Activated CD4-positive, alpha-beta memory T cell treated with anti-CD3 and anti-CD28 coated beads for 36 hours (primary cell): ENCODE measurements at places on chromosomes 2 and 18. TPM values are rescaled to one million over a fixed set of nuclear protein-coding genes. Genes with fewer than 3 reads are reported as not detected.

- H3K4me1 ChIP-seq, result no peaks in the 10 kb centered on the region
- no peaks in the 10 kb centered on the region for H3K36me3 ChIP-seq
- H3K27ac ChIP-seq, result no peak overlapping the region
- H3K4me3 ChIP-seq, result no peak overlapping the region
- H3K27me3 ChIP-seq, result no peaks in the 10 kb centered on the region
Observed at GRCh38 chr2:122754561-122754960, 999.1 kb downstream of the TSN start.

DNA sequence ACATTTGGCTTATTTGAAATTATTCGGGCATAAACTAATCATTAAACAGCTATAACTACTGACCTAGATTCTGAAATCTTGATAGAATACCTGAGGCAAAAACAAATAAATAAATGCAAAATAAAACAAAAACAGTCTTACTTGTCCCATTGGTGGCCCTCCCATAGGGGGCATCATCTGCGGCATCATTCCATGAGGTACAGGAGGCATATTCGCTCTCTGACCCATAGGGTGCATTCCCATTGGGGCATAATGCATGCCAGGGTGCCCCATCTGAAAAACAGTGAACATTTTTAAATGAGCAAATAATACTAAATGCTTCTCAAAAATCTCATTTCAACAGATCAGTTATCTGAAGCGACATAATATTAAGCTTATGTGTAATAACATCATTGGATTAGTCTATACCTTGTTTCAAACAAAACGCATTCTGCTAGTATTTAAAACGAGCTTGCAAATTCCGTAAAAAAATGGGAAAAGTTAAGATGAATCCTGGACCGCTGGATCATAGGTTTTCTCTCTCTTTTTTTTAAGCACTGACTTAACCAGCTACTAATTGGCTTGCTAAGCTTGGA is 1.3 kb downstream of the PRPF40A start:
- H3K4me1 ChIP-seq, result peaks cover 62% of the 10 kb centered on the region
- H3K36me3 ChIP-seq, result peaks cover 51% of the 10 kb centered on the region
- H3K27me3 ChIP-seq, result no peaks in the 10 kb centered on the region

- no peak for DNase-seq
- no peak overlapping the region for H3K27ac ChIP-seq
- H3K36me3 ChIP-seq, result no peaks in the 10 kb centered on the region
- no peaks in the 10 kb centered on the region for H3K4me1 ChIP-seq
Observed at GRCh38 chr2:223532712-223533111, 69.4 kb downstream of the SCG2 start.

- peaks cover 21% of the 10 kb centered on the region for H3K4me1 ChIP-seq
- peak; percentile 3 for DNase-seq
- H3K27me3 ChIP-seq, result no peaks in the 10 kb centered on the region
- H3K36me3 ChIP-seq, result no peaks in the 10 kb centered on the region
Observed at GRCh38 chr2:240400371-240401161, 34.9 kb upstream of the GPC1 start.

DNA sequence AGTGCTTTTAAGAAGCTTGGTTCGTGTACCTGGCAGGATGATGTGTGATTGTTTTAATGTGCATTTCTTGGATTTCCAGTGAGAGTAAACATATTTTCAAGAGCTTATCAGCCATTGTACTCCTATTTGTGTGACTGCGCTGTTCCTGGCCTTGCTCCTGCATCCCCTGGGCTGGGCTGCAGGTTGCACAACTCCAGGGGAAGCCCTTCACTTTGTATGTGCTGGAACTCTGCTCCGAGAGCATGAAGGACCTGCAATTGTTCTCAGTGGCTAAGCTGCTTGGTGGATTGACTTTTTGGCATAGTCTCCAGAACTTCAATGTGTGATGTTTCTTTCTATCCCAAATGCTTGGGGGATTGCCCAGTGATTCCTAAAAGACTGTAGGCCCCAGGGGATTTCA is 18.8 kb downstream of the ATP6V1C2 start:
- H3K4me3 ChIP-seq, result no peak overlapping the region
- DNase-seq, result no peak
- no peak overlapping the region for H3K27ac ChIP-seq
- peaks cover 2% of the 10 kb centered on the region for H3K27me3 ChIP-seq
- peaks cover 3% of the 10 kb centered on the region for H3K4me1 ChIP-seq

DNA sequence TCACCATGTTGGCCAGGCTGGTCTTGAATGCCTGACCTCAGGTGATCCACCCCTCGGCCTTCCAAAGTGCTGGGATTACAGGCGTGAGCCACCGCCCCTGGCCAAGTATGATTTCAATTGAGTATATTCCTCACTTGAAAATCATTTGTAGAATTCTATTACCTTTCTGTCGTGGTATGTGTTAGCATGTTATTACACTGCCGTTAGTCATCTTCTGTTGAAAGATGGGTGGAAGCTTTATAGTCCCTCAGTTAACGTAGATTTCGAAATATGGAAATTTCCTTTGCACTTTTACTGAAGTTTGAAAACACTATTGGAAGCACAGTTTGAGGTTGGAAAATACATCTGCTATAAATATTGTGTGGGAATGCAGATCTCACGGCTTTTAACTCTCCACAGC is 14.7 kb downstream of the NIFK start:
- peaks cover 11% of the 10 kb centered on the region for H3K36me3 ChIP-seq
- H3K4me1 ChIP-seq, result peaks cover 43% of the 10 kb centered on the region
- DNase-seq, result peak; percentile 66
- H3K4me3 ChIP-seq, result peak overlapping the region; percentile 44
- no peaks in the 10 kb centered on the region for H3K27me3 ChIP-seq
- H3K27ac ChIP-seq, result peak overlapping the region; percentile 98

GRCh38 chr2:197814526-197814925 is 10.1 kb downstream of the PLCL1 start:
- DNase-seq, result no peak
- no peaks in the 10 kb centered on the region for H3K27me3 ChIP-seq
- H3K4me3 ChIP-seq, result peak overlapping the region; percentile 11
- no peak overlapping the region for H3K27ac ChIP-seq
- no peaks in the 10 kb centered on the region for H3K36me3 ChIP-seq

DNA sequence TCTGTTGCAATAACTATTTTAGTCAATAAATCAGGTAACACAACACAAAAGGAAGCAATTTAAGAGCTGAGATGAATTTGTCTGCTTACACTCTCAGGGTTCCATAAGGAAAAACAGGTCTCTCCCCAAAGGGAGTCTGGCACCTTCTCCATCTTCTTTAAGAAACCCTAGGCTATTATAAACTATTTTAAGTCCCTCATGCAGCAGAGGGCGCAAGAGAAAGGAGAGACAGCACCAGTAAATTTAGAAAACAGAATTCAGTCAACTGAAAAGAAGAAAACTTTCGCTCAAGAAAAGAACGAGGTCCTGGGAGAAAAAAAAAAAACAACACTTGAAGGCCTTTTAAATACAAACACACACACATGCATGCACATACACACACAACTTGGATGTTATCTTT is 19.1 kb downstream of the SULT1C4 start:
- H3K36me3 ChIP-seq, result peaks cover 5% of the 10 kb centered on the region
- H3K4me1 ChIP-seq, result no peaks in the 10 kb centered on the region
- H3K4me3 ChIP-seq, result no peak overlapping the region
- H3K27ac ChIP-seq, result no peak overlapping the region
- peaks cover 3% of the 10 kb centered on the region for H3K27me3 ChIP-seq

GRCh38 chr2:173159791-173160463 is 84.3 kb downstream of the MAP3K20 start:
- H3K4me3 ChIP-seq, result no peak overlapping the region
- no peak overlapping the region for H3K27ac ChIP-seq
- no peak for DNase-seq
- no peaks in the 10 kb centered on the region for H3K4me1 ChIP-seq
- peaks cover 11% of the 10 kb centered on the region for H3K27me3 ChIP-seq

The MAL gene
- total RNA-seq, result 63.6 TPM

The PXDN gene
- total RNA-seq, result not detected

- H3K27ac ChIP-seq, result no peak overlapping the region
- H3K27me3 ChIP-seq, result peaks cover 79% of the 10 kb centered on the region
- H3K4me1 ChIP-seq, result peaks cover 23% of the 10 kb centered on the region
- no peak for DNase-seq
Observed at GRCh38 chr2:176175709-176176607, 12.5 kb upstream of the HOXD1 start.

DNA sequence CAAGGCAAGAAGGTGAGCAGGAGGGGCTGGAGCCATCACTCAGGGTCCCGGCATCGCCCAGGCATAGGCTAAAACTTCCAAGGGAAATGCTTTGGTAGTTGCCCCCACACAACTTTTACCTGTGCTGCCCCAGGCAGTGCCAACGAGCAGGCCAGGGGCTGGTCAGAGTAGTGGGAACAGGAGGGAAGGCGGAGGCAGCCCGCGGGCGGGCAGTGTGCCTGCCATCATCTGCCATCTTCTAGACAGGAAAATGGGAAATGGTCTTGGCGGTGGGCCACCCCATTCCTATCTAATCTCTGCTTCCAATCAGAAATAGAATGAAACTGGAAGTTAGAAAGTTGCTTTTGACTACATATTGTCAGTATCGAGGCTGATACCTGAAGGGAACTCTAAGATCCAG is 26.0 kb upstream of the LYPD6B start:
- H3K36me3 ChIP-seq, result peaks cover 7% of the 10 kb centered on the region
- peaks cover 1% of the 10 kb centered on the region for H3K4me1 ChIP-seq
- DNase-seq, result no peak
- no peak overlapping the region for H3K4me3 ChIP-seq

DNA sequence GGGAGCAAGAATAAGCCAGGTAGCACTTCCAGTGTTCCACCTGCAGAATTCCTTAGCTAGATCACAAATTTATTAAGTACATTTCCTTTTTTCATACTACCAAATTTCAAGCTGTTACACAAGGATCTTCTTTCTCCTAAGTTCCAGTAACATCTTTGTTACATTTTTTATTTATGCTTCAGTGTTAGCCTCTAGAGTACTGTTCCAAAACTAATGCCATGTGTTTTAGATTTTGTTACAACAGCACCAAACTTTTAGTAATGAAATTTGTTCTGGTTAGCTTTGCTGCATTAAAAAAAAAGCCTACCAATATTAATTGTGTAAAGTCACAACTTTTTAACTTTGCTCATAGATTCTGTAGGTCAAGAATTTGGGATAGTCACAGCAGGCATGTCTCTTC is 161.1 kb downstream of the CAMKMT start:
- H3K4me1 ChIP-seq, result no peaks in the 10 kb centered on the region
- H3K4me3 ChIP-seq, result no peak overlapping the region
- H3K27me3 ChIP-seq, result no peaks in the 10 kb centered on the region
- H3K27ac ChIP-seq, result no peak overlapping the region
- no peak for DNase-seq

The POMC gene
- total RNA-seq, result 3.8 TPM

- no peaks in the 10 kb centered on the region for H3K4me1 ChIP-seq
- H3K27ac ChIP-seq, result no peak overlapping the region
- H3K4me3 ChIP-seq, result no peak overlapping the region
- H3K36me3 ChIP-seq, result peaks cover 4% of the 10 kb centered on the region
- no peaks in the 10 kb centered on the region for H3K27me3 ChIP-seq
Observed at GRCh38 chr18:8140841-8141501, 468.3 kb upstream of the RAB12 start.

The SMIM21 gene
- not detected for total RNA-seq

The CCDC102B gene
- 2.1 TPM for total RNA-seq

GRCh38 chr2:14628901-14629300 is 3.6 kb upstream of the LRATD1 start:
- peaks cover 22% of the 10 kb centered on the region for H3K27me3 ChIP-seq
- DNase-seq, result no peak
- no peak overlapping the region for H3K4me3 ChIP-seq
- peaks cover 5% of the 10 kb centered on the region for H3K4me1 ChIP-seq
- H3K27ac ChIP-seq, result no peak overlapping the region
- peaks cover 3% of the 10 kb centered on the region for H3K36me3 ChIP-seq

The GNAL gene
- total RNA-seq, result not detected

DNA sequence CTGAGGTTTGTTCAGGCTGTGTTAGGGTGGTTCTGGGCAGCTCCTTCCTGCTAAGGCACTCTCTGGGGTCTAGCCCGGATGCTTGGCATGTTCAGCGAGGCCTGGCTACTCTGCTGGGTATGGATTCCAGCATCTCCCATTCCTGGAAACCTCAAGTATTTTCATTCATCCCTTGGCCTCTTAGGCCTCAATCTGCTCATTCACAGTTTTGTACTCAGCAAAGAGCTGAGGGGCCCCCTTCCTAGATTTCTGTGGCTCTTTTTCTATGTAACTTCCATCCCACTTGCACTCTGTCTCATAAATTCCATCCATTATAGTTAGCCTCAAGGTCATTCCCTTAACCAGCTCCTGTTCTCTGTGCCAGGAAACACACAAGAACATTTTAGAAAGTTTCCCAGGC is 798.8 kb upstream of the HS6ST1 start:
- H3K4me3 ChIP-seq, result no peak overlapping the region
- H3K4me1 ChIP-seq, result no peaks in the 10 kb centered on the region
- H3K36me3 ChIP-seq, result no peaks in the 10 kb centered on the region
- no peak overlapping the region for H3K27ac ChIP-seq
- H3K27me3 ChIP-seq, result no peaks in the 10 kb centered on the region

- no peaks in the 10 kb centered on the region for H3K27me3 ChIP-seq
- no peaks in the 10 kb centered on the region for H3K36me3 ChIP-seq
- no peak for DNase-seq
- H3K27ac ChIP-seq, result peak overlapping the region; percentile 99
- peaks cover 82% of the 10 kb centered on the region for H3K4me1 ChIP-seq
Observed at GRCh38 chr2:28448793-28449100, 47.1 kb upstream of the PLB1 start.

- no peak overlapping the region for H3K4me3 ChIP-seq
- no peak for DNase-seq
- peaks cover 14% of the 10 kb centered on the region for H3K36me3 ChIP-seq
Observed at GRCh38 chr2:238467792-238468191, 41.1 kb downstream of the ASB1 start.

The ACAA2 gene
- 77.9 TPM for total RNA-seq

The ZDBF2 gene
- total RNA-seq, result 7.4 TPM

GRCh38 chr18:46314011-46314410 is 209.8 kb downstream of the HAUS1 start:
- no peaks in the 10 kb centered on the region for H3K36me3 ChIP-seq
- DNase-seq, result no peak
- H3K27me3 ChIP-seq, result no peaks in the 10 kb centered on the region
- no peak overlapping the region for H3K4me3 ChIP-seq

- H3K4me3 ChIP-seq, result no peak overlapping the region
- H3K27ac ChIP-seq, result no peak overlapping the region
- H3K36me3 ChIP-seq, result no peaks in the 10 kb centered on the region
- H3K27me3 ChIP-seq, result peaks cover 4% of the 10 kb centered on the region
- DNase-seq, result no peak
Observed at GRCh38 chr2:11368059-11368572, 23.7 kb upstream of the ROCK2 start.

The FHOD3 gene
- total RNA-seq, result not detected

The TNP1 gene
- not detected for total RNA-seq

- no peak for DNase-seq
- no peak overlapping the region for H3K27ac ChIP-seq
- H3K27me3 ChIP-seq, result no peaks in the 10 kb centered on the region
- H3K4me3 ChIP-seq, result no peak overlapping the region
- peaks cover 44% of the 10 kb centered on the region for H3K4me1 ChIP-seq
- peaks cover 16% of the 10 kb centered on the region for H3K36me3 ChIP-seq
Observed at GRCh38 chr2:238009563-238009962, 42.7 kb downstream of the UBE2F start.

The RAMP1 gene
- 0.97 TPM for total RNA-seq

DNA sequence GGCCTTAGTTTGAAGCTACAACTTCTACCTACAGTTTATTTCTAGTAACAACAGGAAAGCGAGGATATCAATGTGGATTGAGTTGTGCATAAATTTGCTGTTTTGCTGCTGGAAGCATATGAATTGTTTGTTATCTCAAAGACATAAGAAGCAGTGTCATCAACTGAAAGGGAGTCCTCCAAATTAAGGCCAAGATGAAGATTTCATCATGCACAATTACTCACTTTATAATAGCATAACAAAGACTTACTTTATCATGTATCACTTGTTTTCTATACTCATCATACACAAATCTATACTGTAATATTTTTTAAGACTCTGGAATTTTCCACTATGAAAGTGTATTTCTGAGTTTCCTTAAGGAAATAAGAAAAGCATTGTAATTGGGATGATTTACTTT is 136.1 kb upstream of the FANCL start:
- no peak overlapping the region for H3K4me3 ChIP-seq
- H3K36me3 ChIP-seq, result no peaks in the 10 kb centered on the region
- no peak overlapping the region for H3K27ac ChIP-seq
- no peak for DNase-seq
- peaks cover 11% of the 10 kb centered on the region for H3K4me1 ChIP-seq
